ENCODE measurements at places on chromosomes 6 and 20. TPM values are rescaled to one million over a fixed set of nuclear protein-coding genes. Genes with fewer than 3 reads are reported as not detected.

Gene MCHR2
- total RNA-seq, result not detected

Gene OR2H2
- total RNA-seq, result not detected

Gene JPH2
- total RNA-seq, result 0.25 TPM

Gene PPP1R3D
- total RNA-seq, result 4.3 TPM

Gene ATP9A
- 21.8 TPM for total RNA-seq
